K562 (cell line): ENCODE measurements at places on chromosomes 11 and 22.

DNA sequence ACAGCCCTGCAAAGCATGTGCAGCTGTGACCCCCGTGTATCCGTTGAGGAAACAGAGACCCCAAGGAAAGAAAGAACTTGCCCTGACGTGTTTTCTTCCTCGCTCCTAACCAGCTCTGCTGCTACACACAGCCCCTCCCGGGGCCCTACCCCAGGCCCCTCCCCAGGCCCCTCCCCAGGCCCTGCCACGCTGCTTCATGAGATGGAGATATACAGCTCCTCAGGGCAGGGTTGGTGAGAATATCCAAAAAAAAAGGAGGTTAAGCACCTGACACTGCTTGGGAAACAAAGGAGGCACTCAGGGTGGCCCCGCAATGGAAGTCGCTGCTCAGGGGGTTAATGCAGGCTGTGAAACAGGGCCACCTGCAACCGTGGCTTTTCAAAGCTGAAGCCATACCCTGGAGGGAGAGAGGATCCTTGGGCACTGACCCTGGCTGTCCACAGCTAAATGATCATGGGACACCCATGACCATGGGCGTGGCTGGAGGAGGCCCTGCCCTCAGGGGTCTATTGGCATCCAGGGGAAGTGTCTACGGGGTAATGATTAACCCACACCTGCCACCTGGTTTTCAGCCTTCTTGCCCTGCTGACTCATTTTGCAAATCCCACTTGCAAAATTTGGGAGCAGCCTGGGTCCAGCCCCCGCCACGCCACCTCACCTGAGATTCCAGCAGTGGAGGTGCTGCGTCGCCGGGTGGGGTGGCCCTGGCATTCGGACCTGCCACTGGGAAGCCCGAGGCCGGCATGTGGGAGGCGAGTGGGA, 112.1 kb upstream of the ANO1 start:
- DNase-seq, result no peak

- no peak for DNase-seq
Measured at GRCh38 chr11:3613998-3614741, 27.6 kb downstream of the ART5 start.

GRCh38 chr22:44191036-44191454, 10.3 kb downstream of the PARVG start:
- DNase-seq, result no peak

DNA sequence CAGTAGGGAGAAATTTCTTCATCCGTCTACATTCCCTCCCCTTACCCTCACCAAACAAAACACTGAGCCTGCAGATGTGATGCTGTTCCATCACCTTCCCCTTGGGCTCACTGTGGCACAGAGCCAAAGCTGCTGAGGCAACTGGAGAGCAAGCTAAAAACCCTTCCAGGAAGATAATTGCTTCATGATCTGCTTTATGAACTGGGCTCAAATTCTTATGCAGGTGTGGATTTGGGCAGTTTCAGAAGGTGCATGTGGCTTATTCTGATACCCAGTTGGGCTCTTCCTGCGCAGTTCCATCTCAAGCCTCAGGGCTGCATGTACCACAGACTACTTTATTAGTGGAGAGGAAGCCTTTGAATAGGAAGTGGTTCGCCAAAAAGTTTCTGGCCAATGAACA, 58.3 kb downstream of the AAMDC start:
- DNase-seq, result no peak

DNA sequence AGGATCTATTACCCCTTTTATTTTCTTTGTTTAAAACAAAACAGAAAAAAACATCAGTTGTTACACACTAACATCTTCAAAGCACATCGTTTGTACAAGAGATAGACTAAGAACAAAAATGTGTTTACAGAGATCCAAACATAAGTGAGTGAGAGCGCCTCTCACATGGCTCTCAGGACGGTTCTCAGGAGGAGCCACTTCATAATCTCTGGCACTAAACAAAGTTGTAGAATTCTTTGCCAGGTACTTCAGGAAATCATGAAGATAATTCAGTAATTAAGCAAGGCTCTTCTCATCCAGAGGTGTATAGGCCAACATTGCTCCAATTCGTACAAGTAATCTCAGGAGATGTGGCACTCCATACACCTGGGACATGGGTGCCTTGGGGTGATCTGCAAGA, 29.8 kb downstream of the PDE3B start:
- DNase-seq, result no peak

DNA sequence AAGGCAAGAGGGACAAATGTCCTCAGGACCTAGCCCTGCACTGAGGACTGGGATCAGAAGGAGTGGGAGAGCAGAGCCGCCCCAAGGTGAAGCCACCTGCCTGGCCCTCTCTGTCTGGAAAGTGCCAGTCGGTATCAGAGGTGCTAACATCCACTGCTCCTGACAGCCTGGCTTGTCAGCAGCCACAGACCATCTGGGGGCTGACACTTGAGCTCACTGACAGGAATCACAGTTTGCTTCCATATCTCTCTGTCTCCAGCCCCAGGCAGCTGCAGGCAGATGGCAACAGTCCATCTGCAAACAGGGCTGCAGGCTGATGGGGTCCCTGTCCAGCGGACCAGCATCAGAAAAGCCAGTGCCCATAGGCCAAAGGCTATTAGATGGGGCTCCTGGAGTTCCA, 5.5 kb downstream of the OPCML start:
- no peak for DNase-seq

- DNase-seq, result no peak
Measured at GRCh38 chr11:65433657-65434056, 11.1 kb downstream of the NEAT1 start.

DNA sequence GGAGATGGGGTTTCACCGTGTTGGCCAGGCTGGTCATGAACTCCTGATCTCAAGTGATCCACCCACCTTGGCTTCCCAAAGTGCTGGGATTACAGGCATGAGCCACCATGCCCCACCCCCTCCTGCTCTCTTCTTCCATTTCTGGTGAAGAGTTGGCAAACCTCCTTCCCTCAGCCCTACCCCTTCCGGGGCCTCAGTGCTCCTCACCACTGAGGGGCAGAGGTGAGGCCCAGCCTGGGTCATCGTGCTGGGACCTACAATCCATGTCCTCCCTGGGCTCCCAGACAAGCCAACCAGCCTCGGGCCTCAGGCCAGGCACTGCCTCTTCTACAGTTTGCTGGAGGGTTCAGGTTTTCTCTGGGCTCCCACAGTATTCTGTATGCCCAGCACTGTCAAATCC, 14.8 kb upstream of the TPBGL start:
- no peak for DNase-seq
